ENCODE measurements at places on chromosomes 6 and 20.

GRCh38 chr6:467111-467510, 75.6 kb downstream of the IRF4 start:
- DNase-seq = no peak

GRCh38 chr6:142381845-142382378, 80.1 kb downstream of the ADGRG6 start:
- DNase-seq = no peak

DNA sequence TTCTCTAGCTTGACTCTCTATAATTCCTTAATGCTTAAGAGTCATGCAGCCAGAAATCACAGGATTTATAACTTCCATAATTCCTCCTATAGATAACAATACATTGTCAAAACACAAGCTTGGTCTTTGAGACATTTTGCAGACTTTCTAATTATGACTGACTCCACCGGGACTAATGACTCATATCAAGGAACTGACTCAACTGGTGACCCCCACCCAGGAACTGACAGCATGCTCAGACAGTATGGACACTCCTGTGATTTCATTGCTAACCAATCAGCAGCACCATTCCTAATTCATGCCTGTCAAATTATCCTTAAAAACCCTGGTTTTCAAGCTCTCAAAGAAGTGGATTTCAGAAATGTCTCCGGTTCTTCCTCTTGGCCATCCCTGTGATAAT, 670.5 kb upstream of the IMPG1 start:
- DNase-seq = no peak

DNA sequence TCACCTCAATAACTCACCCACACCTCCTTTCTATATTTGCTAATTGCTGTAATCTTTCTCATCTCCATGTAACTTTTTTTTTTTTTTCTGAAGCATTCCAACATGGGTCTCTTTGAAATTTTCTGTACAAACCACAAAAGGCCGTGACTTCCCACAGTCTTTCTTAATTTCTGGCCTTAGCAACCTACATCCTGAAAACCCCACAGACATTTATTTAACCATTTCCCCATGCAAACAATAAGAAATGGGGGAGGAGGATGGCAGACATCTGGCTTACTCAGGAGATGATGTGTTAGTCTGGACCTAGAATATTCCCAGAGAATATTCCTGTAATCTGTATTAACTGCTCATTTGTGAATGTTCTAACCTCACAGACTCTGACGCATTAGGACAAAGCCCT, 57.6 kb downstream of the MEP1A start:
- no peak for DNase-seq

- DNase-seq = no peak
Observed at GRCh38 chr6:157374889-157375443, 6.0 kb upstream of the ZDHHC14 start.
